AG08396 (cell line): ENCODE measurements at places on chromosomes 4 and X.
A peak's percentile ranks its signal among the peaks of the same experiment; 100 is the strongest.

DNA sequence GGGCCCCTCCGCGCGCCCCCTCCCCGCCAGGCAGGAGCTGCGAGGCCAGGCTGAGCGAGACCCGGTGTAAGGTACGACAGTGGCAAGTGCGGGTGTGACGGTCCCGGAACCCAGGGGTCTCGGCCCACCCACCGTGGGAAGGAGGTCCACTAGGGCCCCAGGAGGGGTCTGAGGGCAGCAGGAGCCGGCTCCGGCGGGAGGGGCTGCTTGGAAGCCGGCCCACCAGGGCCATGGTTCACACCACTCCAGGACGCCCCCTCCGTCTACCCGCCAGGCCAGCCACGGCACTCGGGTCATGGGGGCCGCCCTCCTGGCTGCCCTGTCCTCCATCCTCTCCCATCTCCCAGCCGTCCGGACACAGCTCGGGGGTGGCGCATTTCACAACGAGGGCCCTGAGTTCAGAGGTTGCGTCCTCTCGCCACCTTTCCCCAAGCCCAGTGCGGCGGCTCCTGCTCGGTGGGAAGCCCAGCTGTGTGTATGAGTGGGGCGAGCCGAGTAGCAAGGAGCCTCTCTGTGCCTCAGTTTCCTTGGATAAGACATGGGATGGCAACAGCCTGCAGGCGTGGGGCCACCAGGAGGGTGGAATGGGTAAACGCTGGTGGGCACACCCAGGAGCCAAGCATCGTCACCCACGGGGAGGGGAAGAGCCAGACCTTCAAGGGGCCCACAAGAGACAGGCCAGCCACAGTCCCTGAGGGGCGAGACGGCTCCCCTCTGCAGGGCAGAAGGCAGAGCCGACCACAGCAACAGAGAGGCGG lies 81.3 kb downstream of the FAM53A start:
- no peak for DNase-seq

DNA sequence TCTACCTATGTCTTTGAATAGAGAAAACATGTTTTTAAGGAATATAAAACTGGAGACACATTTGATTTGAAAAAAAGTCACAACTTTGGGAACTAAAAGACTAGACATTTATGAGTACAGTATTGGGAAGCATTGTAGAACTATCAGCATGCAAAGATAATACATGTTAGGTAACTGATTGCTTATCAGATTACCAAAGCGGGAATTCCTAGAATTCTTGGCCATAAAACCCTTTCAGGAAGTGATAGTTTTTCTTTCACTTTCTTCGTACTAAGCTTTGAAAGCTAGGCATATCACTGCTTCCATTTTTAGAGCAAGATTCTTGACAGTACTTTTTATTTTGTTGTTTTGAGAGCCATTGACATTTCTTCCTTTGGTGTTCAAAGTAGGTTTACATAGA lies 646.6 kb upstream of the PITX2 start:
- no peak for DNase-seq

GRCh38 chr4:129334136-129334535 lies 238.2 kb downstream of the C4orf33 start:
- DNase-seq, result no peak

GRCh38 chr4:65018313-65018712 lies 609.1 kb upstream of the TECRL start:
- no peak for DNase-seq

DNA sequence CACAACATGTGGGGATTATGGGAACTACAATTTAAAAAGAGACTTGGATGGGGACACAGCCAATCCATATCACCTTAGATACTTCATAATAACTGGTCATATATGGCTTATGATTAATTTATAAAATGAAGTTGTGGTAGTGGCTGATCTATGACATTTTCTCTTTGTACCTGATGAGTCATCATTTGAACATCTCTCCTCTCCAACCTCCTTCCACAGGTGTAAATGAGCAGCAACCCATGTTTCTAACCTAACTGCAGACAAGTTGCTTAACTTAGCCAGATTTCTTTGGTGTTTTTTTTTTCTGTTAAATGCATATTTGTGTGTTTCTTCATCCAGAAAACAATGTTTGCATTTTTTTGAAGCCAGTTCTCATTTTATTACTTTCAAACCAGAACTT lies 42.6 kb downstream of the SPANXA2 start:
- DNase-seq, result no peak

DNA sequence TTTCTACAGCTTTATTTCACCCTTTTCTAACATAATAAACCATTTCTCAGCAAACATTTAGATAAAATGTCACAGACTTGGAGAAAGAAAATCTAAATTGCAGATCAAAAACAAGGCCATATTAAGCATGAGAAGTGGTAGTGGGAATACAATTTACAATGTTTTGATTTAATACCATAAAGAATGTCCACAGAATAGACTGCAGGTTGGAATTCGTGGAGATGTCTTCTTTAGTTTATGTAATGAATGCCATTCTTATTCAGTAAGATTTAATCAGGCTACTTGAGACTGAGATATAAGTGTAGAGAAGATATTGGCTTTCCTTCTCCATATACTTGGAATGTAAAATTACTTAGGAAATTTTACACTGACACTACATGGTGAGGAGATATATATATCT lies 91.9 kb upstream of the ZFP42 start:
- DNase-seq, result no peak

GRCh38 chr4:113957956-113958355 lies 21.5 kb downstream of the ARSJ start:
- no peak for DNase-seq

DNA sequence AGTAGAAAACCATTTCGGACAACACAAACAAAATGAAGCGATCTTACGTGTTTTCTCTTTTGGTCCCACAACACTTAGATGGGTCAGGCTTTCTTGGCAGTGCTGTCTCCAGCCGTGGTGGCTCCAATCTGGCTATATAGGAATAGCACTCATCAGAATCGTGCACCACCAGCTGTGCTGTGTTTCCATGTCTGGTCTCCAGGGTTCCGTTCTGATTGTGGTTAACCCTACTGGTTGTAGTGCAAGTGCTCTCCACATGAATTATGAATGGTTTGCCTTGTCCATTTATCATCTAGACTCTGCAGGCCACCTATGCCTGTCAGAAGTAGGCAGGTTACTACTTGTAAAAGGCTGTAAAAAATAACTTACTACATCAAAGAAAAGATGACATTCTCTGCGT lies 536.3 kb downstream of the IQCM start:
- DNase-seq, result no peak

- no peak for DNase-seq
Measured at GRCh38 chr4:165711912-165712311, 161.1 kb upstream of the TLL1 start.

GRCh38 chrX:63664083-63664482 lies 120.9 kb downstream of the ARHGEF9 start:
- no peak for DNase-seq

GRCh38 chr4:139913398-139913990 lies 240.5 kb downstream of the MAML3 start:
- DNase-seq, result no peak

GRCh38 chrX:19046343-19047215 lies 62.7 kb upstream of the PHKA2 start:
- DNase-seq, result peak; percentile 19

DNA sequence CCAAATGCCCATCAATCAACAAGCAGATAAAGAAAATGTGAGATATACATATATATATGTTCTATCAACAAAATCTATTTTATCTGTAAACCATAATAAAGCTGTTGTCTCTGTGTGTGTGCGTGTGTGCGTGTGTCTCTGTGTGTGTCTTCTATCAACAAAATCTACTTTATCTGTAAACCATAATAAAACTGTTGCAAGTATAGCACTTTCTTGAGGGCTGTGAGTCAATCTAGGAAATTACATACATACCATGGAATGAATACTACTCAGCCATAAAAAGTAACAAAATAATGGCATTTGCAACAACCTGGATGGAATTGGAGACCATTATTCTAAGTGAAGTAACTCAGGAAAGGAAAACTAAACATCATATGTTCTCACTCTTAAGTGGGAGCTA lies 12.5 kb upstream of the PLK4 start:
- DNase-seq, result no peak

GRCh38 chr4:151691639-151692442 lies 69.0 kb downstream of the GATB start:
- DNase-seq, result no peak

GRCh38 chr4:145808021-145808650 lies 128.2 kb downstream of the C4orf51 start:
- peak; percentile 67 for DNase-seq

- no peak for DNase-seq
Measured at GRCh38 chr4:145083891-145084605, 13.9 kb downstream of the ANAPC10 start.

GRCh38 chr4:152307669-152308068 lies 228.2 kb downstream of the FBXW7 start:
- DNase-seq, result no peak

DNA sequence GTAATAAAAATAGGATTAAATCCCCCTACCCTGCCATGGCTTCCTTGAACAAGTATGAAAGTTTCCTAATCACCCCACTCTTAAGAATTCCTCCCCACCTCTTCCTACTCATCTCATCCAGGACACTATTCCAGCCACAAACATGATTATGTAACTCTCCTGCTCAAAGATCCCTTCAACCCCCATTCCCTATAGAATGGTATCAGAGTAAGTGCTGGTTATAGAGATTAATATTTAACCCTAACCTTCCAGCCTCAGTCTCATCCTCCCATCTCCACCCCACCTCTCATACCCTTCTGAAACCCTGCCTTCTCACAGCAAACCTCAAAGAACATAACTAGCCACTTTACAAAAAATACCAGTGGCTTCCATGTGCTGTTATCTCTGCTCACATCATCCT lies 155.1 kb downstream of the PPP3CA start:
- DNase-seq, result no peak

- DNase-seq, result no peak
Measured at GRCh38 chr4:85790582-85790981, 315.6 kb downstream of the ARHGAP24 start.

GRCh38 chr4:152594978-152595925 lies 59.4 kb upstream of the FBXW7 start:
- DNase-seq, result no peak

DNA sequence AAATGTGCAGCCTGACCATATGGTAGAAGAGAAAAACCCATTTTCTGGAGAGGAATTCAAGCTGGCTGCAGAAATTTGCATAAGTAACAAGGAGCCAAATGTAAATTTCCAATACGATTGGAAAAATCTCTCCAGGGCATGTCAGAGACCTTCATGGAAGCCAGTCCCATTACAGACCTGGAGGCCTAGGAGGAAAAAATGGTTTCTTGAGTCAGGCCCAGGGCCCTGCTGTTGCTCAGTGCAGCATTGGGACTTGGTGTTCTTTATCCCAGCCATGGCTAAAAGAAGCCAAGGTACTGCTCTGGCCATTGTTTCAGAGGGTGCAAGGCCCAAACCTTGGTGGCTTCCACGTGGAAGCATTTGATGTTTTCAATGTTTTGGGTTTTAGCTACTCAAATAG lies 70.6 kb downstream of the MAGEC2 start:
- no peak for DNase-seq

DNA sequence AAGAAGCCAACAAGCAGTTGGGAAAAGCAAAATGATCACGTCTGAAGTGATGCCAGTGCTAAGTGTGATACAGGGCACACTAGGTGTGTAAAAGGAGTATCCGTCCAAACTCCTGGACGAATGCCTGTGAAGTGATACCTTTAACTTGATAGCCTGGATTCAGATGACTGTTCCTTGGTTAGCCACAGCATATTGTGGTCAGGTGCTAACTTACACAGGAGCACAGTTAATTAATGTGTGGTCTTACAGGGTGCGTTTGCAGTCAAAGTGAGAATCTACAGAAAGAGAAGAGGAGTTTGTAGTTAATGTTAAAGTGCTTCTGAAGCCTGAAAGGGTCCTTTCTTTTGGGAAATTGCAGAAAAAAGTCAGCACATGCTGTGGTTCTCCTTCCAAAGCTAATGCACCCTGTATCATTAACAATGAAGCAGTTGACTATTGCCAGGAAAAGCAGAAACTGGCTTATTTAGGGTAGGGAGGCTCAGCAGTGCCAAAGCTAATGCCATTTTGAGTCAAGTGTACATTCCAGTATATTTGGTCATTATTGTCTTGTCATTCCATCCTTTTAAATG lies 61.1 kb downstream of the DCLK2 start:
- no peak for DNase-seq

DNA sequence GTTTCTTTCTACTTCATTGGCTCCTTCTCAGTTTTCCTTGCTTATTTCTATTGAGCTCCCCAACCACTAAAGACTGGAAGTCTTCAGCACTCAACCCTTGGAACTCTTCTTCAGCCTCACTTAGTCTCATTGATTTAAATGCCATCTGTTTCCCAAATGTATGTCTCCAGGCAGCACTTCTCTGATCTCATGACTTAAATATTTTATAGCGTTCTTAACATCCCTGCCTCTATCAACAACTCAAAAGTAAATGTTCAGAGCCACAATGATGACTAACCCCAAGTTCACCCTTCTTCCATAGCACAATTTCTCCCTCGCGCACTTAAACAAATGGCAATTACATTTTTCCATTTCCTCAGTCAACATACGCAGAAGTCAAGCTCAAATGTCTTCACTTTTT lies 1393.3 kb downstream of the ARAP2 start:
- DNase-seq, result no peak

- DNase-seq, result no peak
Measured at GRCh38 chr4:128862608-128863311, 53.3 kb downstream of the JADE1 start.

GRCh38 chr4:181108237-181108636 lies 1135.0 kb upstream of the TENM3 start:
- no peak for DNase-seq

DNA sequence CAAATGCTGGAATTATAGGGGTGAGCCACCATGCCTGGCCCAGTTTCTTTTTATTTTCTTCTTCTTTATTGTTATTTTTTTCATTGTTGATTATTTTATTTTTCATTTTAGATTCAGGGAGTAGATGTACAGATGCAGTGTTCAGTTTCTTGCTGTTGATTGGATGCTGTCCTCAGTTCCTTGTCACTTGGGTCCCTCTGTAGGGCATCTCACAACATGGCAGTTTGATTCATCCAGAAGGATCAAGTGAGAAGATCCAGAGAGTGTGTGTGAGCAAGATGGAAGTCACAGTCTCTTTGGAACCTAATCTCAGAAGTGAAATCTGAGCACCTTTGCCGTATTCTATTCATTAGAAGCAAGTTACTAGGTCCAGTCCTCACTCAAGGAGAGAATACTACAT lies 20.9 kb downstream of the HMGB3 start:
- DNase-seq, result no peak

GRCh38 chr4:83248486-83248885 lies 36.1 kb downstream of the COQ2 start:
- DNase-seq, result no peak

DNA sequence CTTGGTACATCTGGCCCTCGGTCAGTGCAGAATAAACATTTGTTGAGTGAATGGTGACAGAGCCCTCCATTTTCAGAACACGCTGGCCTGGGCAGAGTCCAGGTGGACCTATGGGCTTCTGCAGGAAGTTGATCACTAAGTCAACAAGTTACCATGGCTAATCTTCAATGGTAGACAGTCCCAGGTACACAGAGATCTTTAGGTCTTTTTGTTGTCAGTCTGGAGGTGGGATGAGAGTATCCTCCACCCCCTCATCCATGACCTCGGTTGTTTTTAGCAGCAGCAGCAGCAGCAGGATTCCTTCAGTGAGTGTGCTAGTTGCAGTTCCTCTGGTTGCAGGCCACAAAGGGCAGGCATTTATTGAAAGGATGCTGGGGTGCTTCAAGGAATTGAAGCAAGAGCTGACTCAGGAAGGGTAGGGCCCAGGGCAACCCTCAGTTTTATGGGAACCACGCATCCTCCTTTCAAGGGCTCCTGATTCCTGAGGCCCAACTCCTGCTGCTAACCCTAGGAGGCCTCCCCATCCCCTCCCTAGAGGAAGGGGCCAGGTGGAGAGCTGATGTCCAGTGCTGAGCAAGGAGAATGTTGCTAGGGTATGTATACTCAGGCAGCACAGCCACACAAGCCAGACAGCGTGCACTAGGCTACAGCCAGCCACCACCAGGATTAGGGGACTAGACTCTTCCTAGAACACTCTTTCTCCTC lies 1.7 kb upstream of the USP27X start:
- DNase-seq, result no peak
